NCI-H526 (cell line): ENCODE measurements at places on chromosomes 5 and 9.
A peak's percentile ranks its signal among the peaks of the same experiment; 100 is the strongest.

DNA sequence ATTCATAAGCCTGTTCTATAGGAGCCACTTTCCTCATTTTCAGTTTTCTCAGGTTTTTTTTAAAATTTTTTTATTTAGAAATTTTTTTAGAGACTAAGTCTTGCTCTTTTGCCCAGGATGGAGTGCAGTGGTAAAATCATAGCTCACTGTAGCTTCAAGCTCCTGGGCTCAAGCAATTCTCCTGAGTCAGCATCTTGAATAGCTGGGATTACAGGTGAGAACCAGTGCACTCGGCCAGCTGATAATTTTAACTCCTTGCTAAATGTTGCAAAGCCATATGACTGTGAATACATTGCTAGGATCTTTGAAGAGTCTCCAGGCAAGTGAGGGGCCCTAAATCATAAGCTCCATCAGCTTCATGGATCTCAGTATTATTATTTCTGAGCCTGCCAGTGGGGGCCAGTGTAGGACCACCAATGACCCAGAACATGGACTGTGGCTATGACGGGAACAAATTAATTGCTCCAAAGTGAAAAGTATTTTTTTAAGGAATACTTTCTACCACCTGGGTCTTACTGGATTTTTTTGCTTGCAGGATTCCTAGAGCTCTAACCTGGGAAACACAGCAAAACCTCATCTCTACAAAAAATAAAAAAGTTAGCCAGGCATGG is 5.7 kb upstream of the GAPVD1 start:
- DNase-seq, result no peak

- no peak for DNase-seq
These were observed 1.3 kb downstream of the RNF38 start for GRCh38 chr9:36398745-36399144.

DNA sequence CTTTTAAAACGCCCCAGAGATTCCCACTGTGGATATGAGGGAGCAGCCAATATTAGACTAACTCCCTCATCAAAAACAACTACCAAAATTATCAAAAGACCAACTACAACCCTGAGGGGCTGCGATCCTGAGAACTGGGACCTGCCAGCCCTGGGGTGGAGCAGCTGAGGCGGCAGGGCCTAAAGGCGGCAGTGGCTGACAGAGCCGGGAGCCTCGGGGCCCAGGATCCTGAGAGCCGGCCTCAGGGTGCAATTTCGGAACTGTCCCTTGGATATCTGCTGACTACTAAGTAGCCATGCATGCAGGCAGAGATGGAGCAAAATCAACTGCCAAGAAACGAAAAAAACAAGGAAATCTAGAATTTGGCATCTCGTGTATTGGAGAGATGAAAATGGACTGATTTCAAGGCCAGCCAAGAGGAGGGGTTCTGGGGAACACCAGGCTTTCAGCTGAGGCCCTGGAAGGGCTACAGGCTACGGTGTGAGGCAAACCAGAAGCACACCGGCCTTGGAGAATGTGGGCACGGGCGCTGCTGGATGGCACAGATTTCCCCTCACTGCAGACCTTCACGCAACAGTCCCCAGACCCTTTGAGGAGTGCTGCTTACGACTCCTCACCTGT is 63.6 kb upstream of the UBAC1 start:
- no peak for DNase-seq

DNA sequence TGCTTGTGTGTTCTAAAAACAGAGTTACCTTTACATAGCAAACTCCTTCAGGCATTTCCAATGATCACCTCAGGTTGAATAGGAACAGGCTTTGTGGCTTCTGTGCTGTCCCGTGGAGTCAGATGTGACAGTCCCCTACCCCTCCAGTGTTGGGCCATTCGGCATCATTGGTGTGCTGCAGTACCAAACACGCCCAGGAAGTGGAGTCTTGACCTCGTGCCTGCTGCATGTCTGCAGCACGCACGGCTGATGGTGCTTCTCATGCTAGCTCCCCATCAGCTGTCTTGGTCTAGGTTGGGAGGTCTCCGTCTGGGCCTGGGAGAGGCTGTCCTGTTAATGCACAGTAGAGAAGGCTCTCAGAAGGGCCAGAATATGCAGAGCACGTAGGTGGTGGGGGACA is 42.5 kb upstream of the PHF2 start:
- no peak for DNase-seq

- DNase-seq, result peak; percentile 80
These were observed 1576.5 kb downstream of the EFNA5 start for GRCh38 chr5:106094204-106094607.

- DNase-seq, result no peak
These were observed 49.6 kb downstream of the NIPAL4 start for GRCh38 chr5:157509587-157509986.

GRCh38 chr9:130933114-130934046 is 5.7 kb downstream of the FIBCD1 start:
- DNase-seq, result no peak

DNA sequence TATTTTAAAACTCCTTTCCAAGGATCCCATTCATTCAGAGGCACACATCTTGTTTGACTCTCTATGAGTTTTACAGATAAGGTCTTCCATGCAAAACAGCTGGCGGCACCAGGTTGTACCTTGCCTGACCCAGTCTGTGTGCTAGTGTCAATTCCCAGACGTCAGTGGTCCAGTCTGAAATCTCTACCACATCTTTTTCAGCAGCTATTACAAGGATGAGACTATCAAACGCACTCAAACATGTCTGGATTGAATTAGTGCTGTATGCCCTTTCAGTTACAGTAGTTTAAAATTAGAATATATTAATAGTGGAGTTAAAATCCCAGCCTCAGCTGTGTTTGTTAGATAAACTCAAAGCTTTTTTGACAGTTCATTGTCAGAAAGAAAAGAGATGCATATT is 11.7 kb downstream of the CDC14B start:
- peak; percentile 52 for DNase-seq

DNA sequence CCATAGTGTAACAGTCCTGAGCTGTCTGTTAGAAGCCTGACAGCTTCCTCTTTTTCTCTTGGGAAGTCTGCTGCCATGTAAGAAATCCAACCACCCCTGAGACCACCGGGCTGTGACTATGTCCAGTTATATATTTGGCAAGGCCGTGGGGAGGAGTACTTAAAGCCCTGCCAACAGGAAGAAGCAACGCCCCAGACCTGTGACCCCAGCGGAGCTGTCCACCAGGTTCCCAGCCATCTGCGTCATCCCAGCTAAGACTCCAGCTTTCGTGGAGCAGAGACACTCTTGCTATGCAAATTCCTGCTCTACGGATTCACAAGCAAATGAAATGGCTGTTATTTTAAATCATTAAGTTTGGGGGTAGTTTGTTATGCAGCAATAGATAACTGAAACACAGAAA is 417.3 kb downstream of the TLE4 start:
- DNase-seq, result no peak

- DNase-seq, result no peak
These were observed 8.5 kb upstream of the ACSL6 start for GRCh38 chr5:132019857-132020555.

DNA sequence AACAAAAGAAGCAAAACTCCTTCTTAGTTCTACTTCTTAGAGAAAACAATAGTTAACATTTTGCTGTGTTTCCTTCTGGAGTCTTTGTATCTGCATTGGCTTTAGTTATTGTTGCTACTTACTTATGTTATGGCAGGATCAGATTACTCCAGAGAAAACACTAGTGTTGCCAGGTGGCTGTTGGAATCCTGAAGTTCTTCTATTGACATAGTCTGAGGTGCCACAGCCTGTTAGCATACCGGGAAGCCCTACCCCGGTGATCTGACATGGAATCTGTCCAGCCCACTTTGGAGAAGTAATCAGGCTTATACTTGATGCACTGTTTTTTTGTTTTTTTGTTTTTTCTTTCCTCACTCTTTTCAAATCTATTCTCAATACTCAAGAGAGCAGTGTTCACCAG is 68.5 kb upstream of the CEP78 start:
- peak; percentile 66 for DNase-seq

- peak; percentile 20 for DNase-seq
These were observed 411.0 kb downstream of the MAT2B start for GRCh38 chr5:163916376-163916775.

- DNase-seq, result no peak
These were observed 104.4 kb downstream of the SMARCA2 start for GRCh38 chr9:2119566-2119965.

- no peak for DNase-seq
These were observed 49.9 kb downstream of the ZSWIM6 start for GRCh38 chr5:61381968-61382367.

DNA sequence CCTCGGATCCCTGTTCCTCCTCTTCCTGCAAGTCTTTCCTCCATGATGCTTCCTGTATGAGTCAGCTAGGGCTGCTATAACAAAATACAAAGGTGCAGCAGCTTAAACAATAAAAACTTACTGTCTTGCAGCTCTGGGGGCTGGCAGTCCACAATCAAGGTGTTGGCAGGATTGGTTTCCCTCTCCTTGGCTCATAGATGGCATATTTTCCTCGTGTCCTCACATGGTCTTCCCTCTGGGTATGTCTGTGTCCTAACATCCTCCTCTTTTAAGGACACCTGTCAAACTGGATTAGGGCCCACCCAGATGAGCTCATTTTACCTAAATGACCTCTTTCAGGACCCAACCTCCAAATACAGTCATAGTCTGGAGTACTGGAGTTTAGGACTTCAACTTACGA is 117.5 kb downstream of the MED10 start:
- DNase-seq, result no peak

DNA sequence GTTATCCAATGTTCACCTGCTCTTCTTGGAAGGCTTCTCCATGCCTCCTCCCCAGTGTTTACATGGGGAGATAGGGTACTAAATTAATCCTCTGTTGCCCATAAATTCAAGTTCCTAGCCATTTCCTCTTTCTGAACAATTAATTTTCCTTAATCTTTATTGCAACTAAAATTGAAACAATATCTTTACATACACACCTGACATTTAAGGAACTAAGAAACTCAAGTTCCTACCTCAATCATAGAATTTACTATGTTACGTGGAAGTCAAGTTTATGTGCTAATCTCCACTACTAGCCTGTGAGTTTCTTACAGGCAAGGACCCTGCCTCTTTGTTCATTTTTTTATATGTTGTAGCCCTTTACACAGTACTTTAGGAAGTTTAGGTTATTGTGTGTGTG is 10.1 kb upstream of the ADRB2 start:
- no peak for DNase-seq

DNA sequence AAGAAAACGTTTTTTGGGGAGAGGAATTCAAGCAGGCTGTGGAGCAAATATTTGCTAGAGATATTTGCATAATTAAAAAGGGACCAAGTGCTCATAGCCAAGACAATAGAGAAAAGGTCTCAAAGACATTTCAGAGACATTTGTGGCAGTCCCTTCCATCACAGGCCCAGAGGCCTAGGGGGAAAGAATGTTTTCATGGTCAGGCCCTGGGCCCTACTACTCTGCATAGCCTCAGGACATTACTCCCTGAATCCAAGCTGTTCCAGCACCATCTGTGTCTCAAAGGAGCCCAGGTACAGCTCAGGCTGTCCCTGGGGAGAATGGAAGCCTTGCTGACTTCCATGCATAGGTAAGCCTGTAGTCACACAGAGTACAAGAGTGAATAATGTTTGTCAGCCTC is 113.0 kb upstream of the KIF2A start:
- no peak for DNase-seq
